ENCODE measurements at places on chromosomes 12 and 14.

DNA sequence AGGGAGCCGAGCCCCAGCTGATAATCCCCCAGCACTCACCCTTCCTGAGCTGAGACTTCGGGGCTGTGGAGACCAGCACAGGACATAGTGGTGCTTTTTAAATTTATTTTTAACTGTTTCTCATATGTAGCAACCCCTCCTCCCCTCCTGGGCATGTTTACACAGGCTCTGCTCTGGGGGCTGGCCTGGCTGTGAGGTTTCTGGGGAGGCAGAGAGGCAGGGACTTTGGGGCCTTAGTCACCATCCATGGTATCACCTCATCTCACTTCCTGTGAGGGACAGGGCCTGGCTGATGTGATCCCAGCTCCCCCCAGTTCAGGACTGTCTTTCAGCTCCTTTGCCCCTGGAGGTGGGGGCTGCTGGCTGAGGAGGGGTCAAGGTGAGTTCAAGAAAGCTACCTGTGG is 20.4 kb downstream of the VASH1 start:
- no peak for DNase-seq

DNA sequence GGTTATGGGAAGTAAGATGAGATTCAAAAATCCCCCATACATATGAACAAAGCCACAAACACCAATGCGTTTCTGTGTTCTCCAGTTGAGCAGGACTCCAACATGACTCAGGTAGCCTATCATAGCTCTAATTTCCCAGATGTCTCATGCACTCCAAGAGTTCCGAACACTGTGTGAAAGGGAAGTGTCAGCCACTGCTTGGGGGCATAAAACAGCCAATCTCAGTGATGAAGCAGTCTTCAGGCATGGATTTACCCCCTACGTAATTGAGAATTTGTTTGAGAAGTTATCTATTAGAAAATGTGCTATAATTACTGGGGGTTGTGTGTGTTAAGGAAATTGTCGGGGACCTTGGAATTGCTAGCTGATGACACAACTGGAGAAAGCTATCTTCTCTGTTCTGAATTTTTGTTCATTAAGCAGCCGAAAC is 153.9 kb upstream of the AVPR1A start:
- DNase-seq = no peak

DNA sequence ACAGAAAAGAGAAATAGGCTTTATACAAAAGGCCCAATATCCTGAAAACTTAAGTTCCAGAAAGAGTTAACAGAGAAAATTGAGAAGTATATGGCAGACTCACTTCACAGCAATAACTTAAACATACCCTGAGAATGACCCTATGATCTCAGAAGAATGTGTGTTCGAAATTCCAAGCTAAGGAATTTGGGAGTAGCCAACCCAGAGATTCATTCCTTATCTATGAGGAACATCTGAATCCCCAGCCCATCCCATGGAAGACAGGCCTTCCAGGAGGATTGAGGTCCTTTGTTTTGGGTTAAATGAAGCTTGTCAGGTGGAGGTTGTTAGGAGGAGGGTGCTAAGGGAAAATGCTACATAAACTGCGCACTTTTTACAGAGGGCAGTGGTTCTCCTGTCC is 7.5 kb upstream of the SAV1 start:
- DNase-seq = no peak

GRCh38 chr12:5227708-5228373 is 184.2 kb downstream of the KCNA5 start:
- no peak for DNase-seq

DNA sequence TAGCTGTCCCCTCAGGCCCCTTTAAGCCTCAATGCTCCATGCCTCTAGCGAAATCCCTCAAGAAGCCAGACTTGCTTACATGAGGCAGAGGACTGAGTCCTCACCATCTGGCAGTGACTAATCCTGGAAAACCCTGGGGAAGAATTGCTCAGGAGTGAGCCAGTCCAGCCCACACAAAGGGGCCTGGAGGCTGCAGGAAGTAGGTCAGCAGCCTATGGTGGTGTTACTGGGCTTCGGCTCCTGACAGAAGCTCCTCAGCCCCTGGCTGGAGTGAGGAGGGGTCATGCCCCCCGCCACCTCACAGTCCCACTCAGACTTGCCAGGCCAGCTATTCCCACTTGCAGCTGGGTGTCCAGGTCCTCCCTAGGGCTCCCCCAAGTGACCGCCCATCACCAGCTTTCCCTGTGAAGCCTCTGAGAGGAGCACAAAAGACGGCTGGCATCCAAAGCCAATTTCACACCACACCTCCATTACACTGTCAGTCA is 250.5 kb downstream of the DPF3 start:
- no peak for DNase-seq

- no peak for DNase-seq
Measured at GRCh38 chr14:69247676-69248440, 12.1 kb upstream of the GALNT16 start.

GRCh38 chr14:95156161-95157047 is 925 bp downstream of the DICER1 start:
- peak; percentile 32 for DNase-seq

DNA sequence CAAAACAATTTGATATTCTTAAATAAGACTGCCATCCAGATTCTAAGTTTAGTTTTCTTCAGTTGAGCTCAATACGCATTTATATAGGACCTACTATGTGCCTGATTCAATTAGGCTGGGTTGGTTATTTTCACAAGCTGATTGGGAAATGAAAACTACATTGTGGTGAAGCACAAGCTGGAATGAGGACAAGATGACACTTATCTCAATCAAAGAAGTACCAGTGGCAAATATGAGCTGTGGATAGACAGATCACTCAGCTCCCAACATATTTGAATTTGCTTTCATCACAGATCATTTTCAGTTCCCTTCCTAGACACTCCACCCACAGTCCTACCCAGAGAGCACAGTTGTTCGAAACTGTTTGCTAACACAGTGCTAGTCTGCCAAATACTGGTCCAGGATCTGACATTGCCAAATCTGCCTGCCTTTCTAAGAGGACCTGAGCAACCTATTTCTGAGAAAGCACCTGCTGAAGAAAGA is 74.7 kb downstream of the LLPH start:
- DNase-seq = no peak

DNA sequence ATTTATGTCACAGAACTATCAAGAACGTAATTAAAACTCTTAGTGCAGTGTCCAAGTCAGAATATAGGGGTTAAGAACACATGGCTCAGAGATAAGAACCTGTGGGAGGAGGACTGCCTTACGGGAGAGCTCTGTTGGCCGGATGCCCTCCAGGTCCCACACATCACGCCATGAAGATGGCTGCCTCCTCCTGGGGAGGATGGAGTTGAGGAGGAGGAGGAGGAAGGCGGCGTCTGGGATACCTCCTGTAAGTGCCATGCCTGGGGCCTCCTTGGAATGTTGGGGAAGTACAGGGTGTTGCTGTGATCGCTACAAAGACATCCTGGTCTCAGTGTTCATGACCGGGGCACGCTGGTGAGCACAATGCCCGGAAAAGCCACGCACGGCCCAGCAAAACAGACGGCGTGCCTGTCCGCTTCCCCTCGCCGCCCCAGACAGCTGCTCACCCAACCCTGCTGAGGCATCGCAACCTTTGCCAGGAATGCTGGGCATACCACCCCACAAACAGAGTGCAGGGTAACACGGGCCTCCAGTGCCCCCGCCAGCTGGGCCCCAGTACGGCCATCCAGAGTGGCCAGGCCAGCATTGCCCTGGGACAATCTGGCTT is 28.7 kb upstream of the CD9 start:
- DNase-seq = no peak

DNA sequence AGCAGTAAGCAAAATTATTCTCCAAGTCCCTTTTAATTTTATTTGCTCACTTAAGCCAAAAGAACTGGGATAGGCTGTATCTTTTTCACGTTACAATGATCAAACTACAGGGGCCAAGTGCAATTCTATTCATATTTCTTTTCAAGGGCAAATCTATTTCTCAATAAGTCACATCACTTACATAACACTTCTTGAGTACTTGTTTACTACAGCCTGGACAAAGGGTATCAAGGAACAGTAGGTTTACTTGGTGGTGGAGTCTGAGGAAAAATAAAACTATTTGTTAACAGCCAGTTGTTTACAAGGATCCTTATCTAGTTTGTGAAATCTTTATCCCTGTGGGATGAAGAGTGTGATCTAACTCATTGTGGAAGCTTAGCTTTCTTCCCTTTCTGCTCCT is 72.1 kb downstream of the PDE3A start:
- DNase-seq = no peak
